ENCODE measurements at places on chromosomes 4 and X.

DNA sequence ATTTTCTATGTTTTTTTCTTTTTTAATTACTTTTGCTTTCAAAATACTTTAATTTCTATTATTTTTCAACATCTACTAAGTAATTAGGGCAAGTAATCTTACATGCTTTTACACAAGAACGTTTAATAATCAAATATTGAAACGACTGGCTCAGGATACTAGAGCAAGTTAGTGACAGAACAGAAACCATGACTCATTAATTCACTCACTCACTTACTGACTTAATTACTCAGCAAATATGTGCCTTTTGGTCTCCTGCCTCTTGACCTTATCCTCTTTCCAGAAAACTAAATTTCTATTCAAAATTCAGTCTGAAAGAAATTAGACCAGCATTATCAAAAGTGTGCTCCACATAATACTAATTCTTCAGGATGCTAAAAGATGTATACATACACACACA lies 314.9 kb upstream of the TEX13C start:
- no peak for DNase-seq

DNA sequence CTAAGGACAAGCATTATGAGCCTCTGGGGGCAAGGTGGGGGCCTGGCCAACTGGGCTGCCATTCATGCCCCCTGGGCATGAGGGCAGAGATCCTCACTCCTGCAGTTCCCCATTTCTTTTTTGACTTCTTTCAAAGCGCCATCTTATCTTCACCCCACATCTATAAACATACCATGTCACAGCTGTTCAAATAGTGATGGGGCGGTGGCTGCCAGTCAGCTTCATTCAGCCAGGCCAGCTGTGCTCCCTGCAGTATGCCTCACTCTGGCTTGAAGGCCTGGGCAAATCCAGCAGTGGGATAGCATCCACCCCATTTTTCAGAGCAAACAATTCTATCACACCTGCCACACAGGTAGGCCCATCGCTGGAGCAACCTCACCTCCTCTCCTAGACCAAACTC lies 85.5 kb downstream of the NHSL2 start:
- no peak for DNase-seq

- no peak for DNase-seq
Observed at GRCh38 chr4:154807042-154807630, 26.1 kb downstream of the RBM46 start.

DNA sequence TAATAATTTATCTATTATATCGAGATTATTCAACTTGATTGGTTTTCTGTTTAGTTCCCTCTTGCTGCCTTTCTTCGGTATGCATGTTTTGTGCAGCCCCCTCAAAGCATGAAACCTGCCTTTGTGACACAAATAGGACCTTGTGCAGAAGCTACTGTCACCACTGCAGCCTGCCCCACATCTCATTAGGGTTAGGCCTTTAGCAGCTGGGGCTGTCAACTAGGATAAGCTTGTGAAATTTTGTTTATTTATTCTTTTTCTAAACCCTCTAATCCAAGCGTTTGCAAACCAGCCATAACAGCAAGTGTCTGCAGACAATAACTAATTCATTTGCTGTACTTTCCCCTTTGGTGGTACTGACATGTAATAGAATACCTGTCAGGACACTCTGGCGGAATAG lies 258.9 kb downstream of the RCHY1 start:
- DNase-seq: no peak

DNA sequence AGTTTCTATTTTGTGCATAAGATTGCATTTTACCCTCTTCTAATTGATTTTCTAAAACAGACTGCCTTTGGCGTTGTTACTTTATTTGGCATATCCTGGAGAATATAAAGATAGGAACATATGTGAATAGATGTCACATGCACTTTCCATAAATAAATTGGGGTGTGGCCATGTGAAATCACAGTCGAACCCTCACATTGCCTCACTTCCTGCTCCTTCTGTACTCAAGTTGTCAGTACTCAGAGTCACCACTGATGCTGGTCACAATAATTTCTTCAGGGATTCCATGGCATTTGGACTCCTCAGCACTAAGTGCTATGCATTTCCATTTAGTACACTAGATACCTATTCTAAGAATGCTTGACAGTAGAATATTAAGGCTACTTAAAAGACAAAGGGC lies 1.4 kb upstream of the EMCN start:
- no peak for DNase-seq

DNA sequence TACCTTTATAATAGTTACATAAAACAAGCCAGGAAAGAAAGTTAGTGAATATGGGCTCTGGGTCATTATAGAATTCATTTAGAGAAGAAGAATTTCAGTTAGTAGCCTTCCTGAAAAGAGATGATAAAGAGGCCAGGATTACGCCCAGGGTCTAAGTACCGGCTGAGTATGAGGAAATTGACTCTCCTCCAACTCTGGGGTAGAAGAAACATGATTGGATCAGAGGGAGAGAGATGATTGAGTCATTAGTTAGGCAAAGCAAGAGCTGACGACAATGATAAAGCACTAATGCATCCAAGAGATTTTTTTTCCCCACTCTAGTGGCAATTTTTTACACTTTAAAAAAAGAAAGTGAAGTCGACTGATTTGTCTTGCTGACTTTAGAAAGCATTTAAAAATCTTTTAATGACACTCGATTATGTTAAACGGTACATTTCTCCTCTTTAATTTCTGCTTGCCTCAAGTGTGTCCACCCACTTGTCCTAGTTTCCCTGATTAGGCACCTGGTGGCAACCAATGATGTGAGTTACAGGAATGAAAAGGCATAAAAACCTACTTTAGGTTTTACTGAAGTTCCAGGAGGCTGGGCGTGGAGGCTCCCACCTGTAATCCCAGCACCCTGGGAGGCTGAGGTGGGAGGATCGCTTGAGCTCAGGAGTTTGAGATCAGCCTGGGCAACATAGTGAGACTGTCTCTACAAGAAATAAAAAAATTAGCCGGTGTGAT lies 37.3 kb upstream of the IGFBP7 start:
- DNase-seq: no peak

- no peak for DNase-seq
Observed at GRCh38 chr4:7806338-7807090, 133.1 kb downstream of the AFAP1 start.

Data from stimulated activated CD4-positive, alpha-beta T cell treated with anti-CD3 and anti-CD28 coated beads, Interleukin-4, amount 100 ng/mL, for 24 hours (primary cell).